ENCODE measurements at places on chromosomes 11 and 22.
A peak's percentile ranks its signal among the peaks of the same experiment; 100 is the strongest.

DNA sequence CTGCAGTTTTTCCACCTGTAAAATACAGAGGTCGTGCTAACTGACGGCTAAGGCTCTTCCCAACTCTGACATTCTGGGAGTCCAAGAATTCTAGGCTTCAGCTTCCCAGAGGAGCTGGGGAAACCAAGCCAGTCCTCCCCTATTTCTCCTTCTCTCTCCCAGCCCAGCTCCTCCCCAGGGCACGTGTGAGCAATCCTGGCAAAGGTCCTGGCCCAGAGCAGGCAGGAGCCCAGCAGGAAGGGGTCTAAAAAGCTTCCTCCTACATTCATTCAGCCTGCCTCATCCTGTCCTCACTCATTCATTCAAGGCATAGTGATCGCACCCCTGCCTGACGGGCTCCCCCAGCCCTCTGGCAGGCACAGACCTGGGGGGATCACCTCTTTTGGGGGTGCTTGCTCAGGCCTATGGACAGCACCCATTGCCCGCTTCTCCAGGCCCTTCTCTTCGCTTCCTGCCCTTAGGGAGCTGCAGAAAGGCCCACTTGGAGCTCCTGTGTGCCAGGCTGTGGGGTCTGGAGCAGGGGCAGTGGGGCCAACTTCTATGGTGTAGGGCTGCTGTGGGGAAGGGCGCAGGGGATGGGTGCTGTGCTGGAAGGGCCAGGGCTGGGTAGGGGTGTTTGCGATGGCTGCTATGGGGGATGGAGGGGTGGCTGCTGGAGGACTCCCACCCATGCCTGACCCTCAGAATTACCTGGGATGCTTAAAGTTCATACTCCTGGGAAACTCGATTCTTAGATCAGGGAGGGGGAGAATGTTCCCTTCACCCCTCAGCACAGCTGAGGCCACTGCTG lies 9.8 kb downstream of the KCNC1 start:
- peak; percentile 48 for DNase-seq

DNA sequence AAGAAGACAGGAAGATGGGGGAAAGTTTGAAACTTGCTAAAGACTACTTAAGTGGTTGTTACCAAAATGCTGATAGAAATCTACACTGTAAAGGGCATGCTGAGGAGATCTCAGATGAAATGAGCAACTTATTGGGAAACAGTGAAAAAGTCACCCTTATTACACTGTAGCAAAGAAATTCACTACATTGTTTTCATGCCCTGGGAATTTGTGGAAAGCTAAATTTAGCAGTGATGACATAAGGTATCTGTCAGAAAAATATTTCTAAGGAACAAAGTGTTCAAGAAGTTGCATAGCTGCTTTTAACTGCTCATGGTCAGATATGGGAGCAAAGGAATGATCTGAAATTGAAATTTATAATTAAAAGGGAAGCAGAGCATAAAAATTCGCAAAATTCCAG lies 702.4 kb upstream of the LRRC4C start:
- peak; percentile 83 for DNase-seq

DNA sequence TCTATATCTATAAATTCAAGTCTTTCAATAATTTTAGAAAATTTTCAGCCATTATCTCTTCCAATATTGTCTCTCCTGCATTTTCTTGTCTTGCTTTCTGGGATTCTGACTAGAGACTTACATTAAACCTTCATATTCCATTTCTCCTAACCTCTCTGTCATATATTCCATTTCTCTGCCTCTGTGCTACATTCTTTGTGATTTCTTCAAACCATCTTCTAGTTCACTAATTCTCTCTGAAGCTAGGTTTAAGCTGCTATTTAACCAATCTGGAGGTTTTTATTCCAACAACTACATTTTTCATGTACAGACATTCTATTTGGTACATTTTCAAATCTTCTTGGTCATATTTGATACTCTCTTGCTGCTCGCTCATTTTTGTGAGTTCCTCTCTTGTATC lies 122.5 kb downstream of the TTC28 start:
- no peak for DNase-seq

GRCh38 chr11:68569357-68569756 lies 108.8 kb downstream of the PPP6R3 start:
- no peak for DNase-seq

DNA sequence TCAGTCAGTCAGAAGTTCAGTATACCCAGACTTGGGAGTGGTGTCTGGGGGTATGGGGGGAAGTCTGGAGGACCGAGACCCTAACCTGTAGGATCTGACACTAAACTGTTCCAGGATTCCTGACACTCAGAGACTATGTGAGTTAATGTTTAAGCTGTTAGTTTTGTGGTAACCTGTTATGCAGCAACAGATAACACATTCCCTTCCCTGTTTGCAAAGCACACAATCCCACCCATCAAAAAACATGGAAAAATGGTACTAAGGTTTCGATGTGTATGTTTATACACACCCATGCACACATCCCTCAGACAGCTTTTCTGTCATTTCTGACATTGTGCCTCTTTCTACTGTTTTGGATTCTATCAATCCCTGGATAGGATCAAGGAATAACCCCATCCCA lies 27.6 kb downstream of the ZNF280B start:
- DNase-seq = no peak

DNA sequence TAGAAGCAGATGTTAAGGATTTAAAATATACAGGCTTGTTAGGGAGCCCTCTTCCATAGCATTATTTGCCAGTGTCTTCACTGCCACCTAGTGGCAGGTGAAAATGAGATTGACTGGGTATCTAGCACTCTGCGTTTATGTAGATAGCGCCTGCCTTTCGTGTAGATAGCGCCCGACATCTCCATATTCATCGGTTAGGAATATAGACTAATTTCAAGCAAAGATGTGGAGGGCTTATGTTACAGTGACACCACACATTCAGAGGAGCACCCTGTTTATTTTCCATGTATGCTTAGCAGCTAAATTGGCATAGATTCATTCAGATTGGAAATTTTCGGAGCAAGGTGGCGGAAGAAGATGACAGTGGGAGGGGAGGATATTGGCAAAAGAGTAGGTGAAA lies 72.0 kb downstream of the SLC5A12 start:
- DNase-seq = peak; percentile 70

- DNase-seq = no peak
Measured at GRCh38 chr11:540583-541432, 3.5 kb downstream of the LRRC56 start.

DNA sequence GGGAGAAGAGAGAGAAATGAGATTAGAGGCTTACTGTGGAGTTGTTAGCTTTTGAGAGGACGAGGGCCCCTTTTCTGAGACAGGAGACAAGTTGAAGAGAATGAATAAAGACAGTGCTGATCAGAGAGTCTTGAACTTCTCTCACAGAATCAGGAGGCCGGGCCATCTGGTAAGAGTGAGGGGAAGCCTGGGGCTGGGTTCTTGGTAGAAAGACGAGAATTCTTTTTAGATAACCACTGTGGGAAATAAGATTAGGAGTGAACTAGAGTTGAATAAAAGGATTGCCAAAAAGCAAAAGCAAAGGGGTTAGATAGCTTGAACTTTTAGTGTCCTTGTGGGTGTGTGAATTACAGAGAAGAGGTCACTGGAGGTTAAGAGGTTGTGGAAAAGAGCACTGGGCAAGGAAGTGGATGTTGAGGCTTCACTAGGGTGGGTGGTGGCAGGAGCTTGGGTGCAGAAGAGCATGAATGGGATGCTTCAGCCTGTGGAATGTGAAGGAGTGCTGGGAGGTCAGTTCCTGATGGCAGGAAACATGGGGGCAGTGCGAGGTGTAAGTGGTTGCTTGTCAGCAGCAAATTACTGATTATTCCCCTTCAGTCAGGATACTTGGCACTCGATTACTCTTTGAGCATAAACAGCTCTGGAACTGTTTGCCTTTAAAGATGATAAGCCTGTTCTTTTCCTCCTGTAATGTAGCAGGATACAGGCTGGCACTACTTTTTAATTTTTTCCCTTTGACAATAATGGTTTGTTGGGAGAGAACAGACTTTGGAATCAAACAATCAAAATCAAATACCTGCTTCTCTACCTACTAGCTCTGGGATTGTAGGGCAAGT lies 98.3 kb downstream of the ARHGAP42 start:
- no peak for DNase-seq

- peak; percentile 10 for DNase-seq
Measured at GRCh38 chr11:94641167-94641761, 74.1 kb downstream of the PIWIL4 start.

GRCh38 chr11:5129457-5129877 lies 8.7 kb downstream of the OR52A5 start:
- DNase-seq = peak; percentile 1

DNA sequence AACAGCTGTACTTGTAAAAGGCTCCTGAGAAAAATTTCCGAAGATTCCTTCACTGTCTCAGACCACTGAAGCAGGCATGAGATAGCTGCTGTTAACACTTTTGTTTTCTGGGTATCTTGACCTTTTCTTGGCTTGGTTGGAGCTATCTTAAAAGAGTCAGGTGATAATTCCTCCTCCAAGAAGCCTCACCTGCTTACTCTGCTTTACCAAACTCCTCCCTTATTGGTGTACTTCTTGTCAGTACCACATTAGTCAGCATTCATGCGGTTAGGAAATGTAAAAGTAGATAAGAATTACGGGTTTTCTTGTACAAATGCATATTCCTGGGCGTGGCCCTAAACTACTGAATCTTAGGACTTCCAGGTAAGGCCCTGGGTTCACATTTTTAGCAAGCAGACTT lies 489.8 kb upstream of the LARGE1 start:
- DNase-seq = no peak
